Right atrium auricular region (tissue), 2 donors: ENCODE measurements at places on chromosomes 13 and 19. TPM values are rescaled to one million over a fixed set of nuclear protein-coding genes. Genes with fewer than 3 reads are reported as not detected.
A peak's percentile ranks its signal among the peaks of the same experiment; 100 is the strongest.

DNA sequence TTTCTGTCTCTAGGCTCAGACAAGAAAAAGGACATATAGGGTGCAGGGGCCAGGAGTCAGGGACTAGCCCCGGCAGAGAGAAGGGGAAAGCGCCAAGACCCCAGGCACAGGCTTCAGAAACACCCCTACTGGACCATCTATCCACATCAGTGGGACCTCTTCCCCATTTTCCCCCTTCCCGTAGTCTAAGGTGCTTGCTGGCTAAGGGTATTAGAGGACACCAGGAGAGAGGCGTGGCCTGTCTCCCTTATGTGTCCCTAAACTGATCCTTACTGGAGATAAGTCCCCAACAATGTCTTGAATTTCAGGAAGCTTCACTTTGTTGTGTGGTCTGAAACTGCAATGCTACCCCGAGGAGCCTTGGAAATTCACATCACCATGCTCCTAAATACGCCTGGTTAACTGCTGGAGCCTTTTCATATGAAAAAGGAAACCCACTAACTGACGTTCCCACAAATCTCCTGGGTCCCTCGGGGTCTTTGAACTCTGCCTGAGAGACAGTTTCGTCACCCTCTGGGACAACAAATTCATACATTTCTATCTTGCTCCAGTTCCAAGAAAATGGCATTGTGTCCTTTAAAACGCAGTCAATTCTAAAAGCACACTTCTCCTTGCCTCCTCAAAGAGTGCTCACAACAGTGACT is 197.7 kb downstream of the COL4A1 start:
- no peaks in the 10 kb centered on the region for H3K36me3 ChIP-seq
- no peak for DNase-seq
- H3K4me3 ChIP-seq = no peak overlapping the region
- H3K4me1 ChIP-seq = peaks cover 48% of the 10 kb centered on the region
- H3K27me3 ChIP-seq = no peaks in the 10 kb centered on the region
- H3K27ac ChIP-seq = peak overlapping the region; percentile 61

GRCh38 chr19:39737891-39738290 is at the start of gene CLC:
Gene CLC, minus strand, starts transcription at chr19:39738029. Its CDS starts 77 bp downstream, at chr19:39737952.
- DNase-seq = no peak
- no peaks in the 10 kb centered on the region for H3K27me3 ChIP-seq
- H3K4me1 ChIP-seq = no peaks in the 10 kb centered on the region
- H3K27ac ChIP-seq = no peak within 1 kb of the TSS

DNA sequence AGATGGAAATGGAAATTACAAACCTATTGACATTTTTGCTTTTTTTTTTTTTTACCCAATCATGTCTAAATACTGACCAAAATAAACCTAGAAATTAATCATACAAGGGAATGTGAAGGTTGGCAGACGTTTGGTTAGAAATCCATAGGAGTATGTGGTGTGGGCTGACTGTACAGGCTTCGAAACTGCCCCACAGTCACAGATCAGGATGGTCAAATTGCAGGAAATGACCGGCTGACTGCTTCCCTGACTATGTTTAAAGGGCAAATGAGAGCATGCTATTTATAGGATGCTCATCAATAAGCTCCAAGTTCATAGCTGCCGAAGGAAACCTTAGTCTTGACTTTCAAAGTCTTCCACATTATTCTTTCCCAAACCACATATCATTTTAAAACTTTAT is 118.4 kb downstream of the COG6 start:
- H3K36me3 ChIP-seq = no peaks in the 10 kb centered on the region
- DNase-seq = no peak
- no peaks in the 10 kb centered on the region for H3K4me1 ChIP-seq
- no peak overlapping the region for H3K4me3 ChIP-seq

DNA sequence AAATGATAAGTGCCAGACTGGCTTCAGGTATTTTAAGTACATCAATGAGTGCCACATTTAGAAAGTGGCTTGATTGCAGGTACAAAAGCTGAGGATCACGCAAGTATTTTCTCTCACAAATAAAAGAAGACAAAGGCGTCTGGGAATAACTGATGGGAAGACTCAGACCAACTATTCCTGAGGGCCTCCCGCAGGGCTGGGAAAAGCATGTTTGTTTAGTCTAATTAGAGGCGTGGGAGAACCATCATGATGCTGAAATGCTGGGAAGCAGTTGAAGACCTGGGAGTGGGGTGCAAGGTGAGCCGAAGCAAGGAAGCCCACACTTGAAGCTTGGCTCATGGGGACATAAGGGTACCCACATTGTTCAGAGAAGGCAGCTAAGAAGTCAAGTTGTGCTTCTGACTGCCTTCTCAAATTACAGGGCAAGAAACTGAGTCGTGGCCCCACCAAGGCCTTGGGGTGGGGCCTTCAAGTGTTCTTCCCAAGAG is 536.0 kb downstream of the MYO16 start:
- no peak for DNase-seq
- no peaks in the 10 kb centered on the region for H3K27me3 ChIP-seq

ZNF790 gene
- total RNA-seq = 6.0 TPM

DNA sequence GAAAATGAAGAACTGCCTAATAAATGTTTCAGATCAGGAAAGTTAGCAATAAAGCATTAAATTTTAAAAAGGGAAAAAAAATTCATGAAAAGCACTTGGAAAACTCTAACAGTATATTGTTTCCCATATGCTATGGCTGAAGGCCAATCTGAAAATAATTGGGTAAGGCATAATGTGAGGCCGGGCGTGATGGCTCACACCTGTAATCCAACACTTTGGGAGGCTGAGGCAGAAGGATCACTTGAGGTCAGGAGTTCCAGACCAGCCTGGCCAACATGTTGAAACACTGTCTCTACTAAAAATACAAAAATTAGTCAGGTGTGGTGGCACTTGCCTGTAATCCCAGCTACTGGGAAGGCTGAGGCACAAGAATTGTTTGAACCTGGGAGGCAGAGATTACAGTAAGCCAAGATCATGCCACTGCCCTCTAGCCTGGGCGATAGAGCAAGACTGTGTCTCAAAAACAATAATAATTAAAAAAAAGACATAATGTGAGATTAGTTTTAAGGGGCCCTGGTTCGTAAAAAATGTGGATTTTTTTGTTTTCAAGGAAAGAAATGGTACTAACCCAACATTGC is 15.2 kb downstream of the INTS6 start:
- H3K4me3 ChIP-seq = no peak overlapping the region
- H3K36me3 ChIP-seq = no peaks in the 10 kb centered on the region

DNA sequence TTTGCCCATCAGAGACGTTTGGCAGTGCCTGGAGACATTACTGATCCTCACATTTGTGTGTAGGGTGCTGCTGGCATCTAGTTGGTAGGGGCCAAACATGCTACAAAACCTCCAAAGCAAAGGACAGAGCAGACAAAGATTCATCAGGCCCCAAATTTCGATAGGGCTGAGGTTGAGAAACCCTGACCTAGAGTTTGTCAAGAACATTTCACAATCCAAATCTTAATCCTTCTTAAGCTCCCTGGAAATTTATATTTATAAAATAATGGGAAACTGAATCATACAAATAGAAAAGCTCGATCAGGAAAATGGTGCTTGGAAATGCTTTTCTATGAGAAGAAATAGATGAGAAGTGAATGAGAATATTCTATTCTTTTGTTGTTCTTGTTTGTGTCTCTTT is 273.6 kb downstream of the DCT start:
- H3K27me3 ChIP-seq = no peaks in the 10 kb centered on the region
- no peak for DNase-seq
- no peak overlapping the region for H3K4me3 ChIP-seq

DNA sequence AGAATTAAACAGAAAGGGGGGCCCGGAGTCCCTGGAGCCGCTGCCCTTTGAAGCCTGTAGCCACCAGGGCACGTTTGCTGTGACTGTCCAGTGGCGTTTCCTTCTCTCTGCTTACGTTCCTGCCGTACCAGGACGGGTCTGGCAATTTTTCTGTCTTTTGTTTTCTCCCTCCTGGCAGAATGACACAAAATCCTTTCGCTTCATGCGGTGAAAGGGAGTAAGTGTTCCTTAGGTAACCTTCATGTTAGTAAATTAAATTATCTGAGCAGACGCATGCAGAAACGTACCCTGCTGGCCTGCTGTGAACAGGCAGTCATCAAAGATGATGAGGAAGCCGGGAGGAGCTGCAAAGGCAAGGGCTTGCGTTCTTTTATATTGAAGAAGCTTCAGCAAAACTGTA is 299.3 kb upstream of the ARGLU1 start:
- peak overlapping the region; percentile 12 for H3K4me3 ChIP-seq
- no peaks in the 10 kb centered on the region for H3K27me3 ChIP-seq
- no peaks in the 10 kb centered on the region for H3K4me1 ChIP-seq
- no peaks in the 10 kb centered on the region for H3K36me3 ChIP-seq

DNA sequence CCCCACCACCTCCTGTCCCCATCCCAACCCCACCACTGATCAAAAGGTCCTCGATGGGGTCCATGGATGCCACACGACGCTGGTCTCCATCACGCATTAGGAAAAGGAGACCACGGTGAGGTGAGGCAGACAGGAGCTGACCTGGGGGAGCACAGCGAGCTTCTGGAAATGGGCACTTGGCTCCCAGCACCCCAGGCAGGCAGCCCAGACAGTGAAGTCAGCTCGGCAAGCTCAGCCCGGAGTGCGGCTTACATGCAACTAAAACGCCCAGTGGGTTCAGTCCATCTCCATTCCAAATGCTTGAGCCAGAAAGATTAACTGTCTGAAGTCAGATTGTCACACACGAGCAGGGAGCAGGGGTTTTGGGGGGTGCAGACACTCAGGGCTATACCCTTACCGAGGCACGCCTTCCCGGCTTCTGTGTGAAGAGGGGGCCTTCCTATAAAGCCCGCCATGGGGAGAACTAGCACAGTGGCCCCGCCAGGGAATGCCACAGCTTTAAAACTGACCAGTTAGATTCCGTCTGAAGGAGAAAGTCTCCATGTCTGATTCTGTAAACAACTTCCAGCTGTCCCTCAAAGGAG is 79.4 kb downstream of the SPACA7 start:
- no peaks in the 10 kb centered on the region for H3K4me1 ChIP-seq
- no peak overlapping the region for H3K4me3 ChIP-seq
- no peak overlapping the region for H3K27ac ChIP-seq
- DNase-seq = no peak
- H3K36me3 ChIP-seq = no peaks in the 10 kb centered on the region

RCBTB2 gene
- 5.2 TPM for total RNA-seq

GPR108 gene
- total RNA-seq = 40.3 TPM

GRCh38 chr19:3042621-3043267 is 13.7 kb upstream of the TLE2 start:
- no peaks in the 10 kb centered on the region for H3K27me3 ChIP-seq
- H3K4me3 ChIP-seq = peak overlapping the region; percentile 26
- no peaks in the 10 kb centered on the region for H3K4me1 ChIP-seq
- DNase-seq = no peak

DNA sequence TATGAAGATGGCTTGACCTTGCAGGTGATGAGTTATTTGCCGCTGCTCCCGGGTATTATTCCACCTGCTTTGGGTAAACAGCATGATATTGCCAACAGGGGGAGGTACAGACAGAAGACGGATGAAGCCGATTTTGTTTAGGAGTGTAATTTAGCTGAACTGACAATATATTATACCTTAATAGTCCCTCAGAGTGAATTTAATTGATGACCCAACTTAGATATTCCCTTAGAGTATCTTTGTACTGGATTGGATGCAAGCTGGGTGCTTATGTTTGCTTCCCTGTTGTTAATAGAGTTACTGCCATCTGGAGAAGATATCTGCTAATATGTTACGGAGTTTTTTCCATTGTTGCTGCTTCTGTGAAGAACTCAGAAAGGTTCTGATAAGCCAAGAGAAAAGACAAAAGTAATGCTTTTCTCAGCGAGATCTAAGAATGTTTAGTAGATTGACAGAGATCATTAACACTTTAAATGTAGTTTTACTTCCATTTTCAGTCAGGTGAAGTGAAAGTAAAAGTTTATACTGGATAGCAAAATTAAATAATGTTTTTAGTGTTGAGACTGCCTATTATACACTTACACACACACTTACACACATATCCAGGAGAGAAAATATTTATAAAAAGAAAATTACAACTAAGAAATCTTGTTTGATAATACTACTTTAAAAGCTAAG is 2220.8 kb upstream of the PCDH20 start:
- no peak overlapping the region for H3K4me3 ChIP-seq
- H3K36me3 ChIP-seq = no peaks in the 10 kb centered on the region
- H3K4me1 ChIP-seq = no peaks in the 10 kb centered on the region

GRCh38 chr13:101767131-101767530 is 314.7 kb downstream of the ITGBL1 start:
- no peaks in the 10 kb centered on the region for H3K4me1 ChIP-seq
- no peaks in the 10 kb centered on the region for H3K36me3 ChIP-seq
- no peak for DNase-seq

DNA sequence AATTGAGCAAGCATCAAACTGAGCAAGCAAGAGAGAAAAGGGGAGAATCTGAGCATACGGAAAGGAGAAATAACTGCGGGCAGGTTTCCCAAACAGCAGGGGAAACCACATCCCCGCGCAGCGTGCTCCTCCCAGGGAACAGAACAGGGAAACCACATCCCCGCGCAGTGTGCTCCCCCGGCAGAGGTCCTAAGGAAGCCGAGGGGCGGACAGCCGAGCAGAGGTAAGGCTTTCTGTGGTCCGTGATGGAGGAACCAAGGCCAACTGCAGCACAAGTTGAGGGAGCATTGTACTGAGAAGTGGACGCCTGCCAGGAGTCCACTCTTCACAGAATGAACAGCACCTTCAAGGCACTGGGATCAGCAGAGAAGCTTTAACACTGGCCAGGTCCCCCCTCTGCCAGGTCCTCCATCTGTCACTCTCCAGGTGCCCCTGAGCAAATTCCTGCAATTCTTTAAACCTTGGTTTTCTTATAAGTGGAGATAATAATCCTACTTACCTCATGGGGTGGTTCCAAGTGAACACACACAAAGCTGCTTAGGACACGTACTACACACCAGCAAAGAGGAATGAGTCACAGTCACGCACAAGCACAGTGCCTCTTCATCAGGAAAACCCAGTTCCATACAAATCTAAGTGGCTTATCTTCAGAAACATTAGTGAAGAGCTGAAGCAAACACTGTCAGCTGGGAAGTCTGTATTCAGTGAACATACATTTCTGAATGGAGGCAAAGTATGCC is 23.0 kb upstream of the LAMP1 start:
- H3K27me3 ChIP-seq = no peaks in the 10 kb centered on the region
- no peak overlapping the region for H3K27ac ChIP-seq
- H3K4me1 ChIP-seq = no peaks in the 10 kb centered on the region
- no peak overlapping the region for H3K4me3 ChIP-seq

GRCh38 chr13:51283371-51283770 is 56.1 kb upstream of the SERPINE3 start:
- H3K27me3 ChIP-seq = no peaks in the 10 kb centered on the region
- DNase-seq = no peak
- no peak overlapping the region for H3K4me3 ChIP-seq
- peaks cover 9% of the 10 kb centered on the region for H3K4me1 ChIP-seq
- no peak overlapping the region for H3K27ac ChIP-seq
- H3K36me3 ChIP-seq = no peaks in the 10 kb centered on the region

DNA sequence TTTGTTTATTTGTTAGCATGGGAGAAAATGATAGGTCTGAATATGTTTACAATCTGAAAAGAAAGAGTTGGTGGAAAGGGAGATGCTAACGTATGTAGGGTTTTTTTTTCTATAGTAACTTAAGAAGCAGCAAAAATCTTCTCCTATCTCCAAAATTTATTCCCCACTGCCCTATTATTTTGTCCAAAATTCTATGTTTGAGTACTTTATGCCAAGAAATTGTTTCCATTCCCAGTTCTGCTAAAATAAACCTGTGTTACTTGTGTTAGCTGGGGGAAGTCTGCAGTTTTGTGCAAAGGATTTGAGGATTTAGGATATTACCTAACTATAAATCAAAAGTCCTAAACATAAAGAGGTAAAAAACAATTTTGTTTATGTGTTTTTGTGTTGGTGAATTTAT is 2770.4 kb upstream of the PCDH20 start:
- no peak for DNase-seq
- no peaks in the 10 kb centered on the region for H3K36me3 ChIP-seq
- H3K4me3 ChIP-seq = no peak overlapping the region
- H3K27ac ChIP-seq = no peak overlapping the region
- H3K4me1 ChIP-seq = no peaks in the 10 kb centered on the region

MBNL2 gene
- 81.6 TPM for total RNA-seq

PTH2 gene
- not detected for total RNA-seq
